ENCODE measurements at places on chromosomes 6 and 20.

- DNase-seq: no peak
Measured at GRCh38 chr20:57203204-57203603, 63.2 kb downstream of the BMP7 start.

GRCh38 chr6:144213315-144213714 is 63.0 kb downstream of the STX11 start:
- no peak for DNase-seq

DNA sequence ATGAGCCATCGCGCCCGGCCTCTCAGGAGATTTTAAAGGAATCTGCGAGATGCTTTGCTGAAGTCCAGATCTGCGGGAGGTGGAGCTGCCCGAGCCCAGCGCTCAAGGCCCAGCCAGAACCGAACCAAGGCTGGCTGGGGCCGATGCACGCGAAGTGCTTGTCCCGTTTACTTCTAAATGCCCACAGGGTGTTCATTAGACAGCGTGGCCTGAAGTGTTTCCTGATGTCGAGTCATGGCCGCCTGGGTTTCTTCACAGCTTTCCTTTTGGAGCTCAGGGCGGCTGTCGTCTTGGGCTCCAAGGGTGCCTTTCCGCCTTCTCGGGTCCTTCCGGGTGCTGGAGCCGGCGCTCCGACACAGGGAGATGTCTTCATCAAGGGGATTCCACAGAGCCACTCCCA is 25.1 kb upstream of the CCR6 start:
- no peak for DNase-seq

DNA sequence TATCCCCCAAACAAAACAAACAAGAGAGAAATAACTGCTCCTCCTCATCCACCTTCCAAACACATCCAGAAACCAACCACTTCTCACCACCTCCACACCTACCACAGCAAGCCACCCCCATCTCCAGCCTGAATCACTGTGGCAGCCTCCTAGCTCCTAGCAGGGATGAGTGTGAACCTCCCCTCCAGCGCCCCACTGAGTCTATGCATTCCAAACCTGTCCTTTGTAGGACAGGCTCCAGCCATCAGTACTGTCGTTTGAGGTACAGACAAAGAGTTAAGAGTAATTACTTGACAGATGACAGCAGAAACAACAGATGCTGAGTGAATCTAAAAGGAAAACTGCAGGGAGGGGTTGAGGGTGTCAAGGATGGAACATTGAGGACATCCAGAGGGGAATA is 2.4 kb downstream of the METTL24 start:
- DNase-seq: no peak

DNA sequence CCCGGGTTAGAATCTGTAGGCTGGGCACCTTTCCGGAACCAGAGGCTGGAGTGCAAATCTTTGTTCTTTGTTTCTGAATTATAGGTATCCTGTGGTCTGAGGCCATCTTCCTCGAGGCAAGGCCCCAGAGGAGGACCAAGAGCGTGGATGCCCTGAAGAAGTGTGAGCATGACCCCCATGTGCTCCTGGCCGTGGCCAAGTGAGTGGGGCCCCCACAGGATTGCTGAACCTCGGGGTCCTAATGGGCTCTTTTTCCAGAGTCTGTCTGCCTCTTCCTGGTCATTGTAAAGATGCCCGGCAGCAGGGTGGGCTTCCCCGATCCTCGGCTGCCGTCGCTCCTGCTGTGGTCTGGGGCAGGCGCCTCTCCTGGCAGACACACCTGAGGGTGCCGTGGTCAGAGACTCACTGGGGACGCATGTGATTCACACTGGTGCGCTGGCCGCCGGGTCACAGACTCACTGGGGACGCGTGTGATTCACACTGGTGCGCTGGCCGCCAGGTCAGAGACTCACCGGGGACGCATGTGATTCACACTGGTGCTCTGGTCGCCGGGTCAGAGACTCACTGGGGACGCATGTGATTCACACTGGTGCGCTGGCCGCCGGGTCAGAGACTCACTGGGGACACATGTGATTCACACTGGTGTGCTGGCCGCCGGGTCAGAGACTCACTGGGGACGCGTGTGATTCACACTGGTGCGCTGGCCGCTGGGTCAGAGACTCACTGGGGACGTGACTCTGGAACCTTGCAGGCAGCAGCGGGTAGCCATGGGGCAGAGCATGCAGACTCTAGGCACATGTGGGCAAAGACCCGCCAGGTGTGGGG is 6.5 kb upstream of the C20orf204 start:
- no peak for DNase-seq

- no peak for DNase-seq
Measured at GRCh38 chr6:3269281-3269975, 10.7 kb downstream of the PSMG4 start.

DNA sequence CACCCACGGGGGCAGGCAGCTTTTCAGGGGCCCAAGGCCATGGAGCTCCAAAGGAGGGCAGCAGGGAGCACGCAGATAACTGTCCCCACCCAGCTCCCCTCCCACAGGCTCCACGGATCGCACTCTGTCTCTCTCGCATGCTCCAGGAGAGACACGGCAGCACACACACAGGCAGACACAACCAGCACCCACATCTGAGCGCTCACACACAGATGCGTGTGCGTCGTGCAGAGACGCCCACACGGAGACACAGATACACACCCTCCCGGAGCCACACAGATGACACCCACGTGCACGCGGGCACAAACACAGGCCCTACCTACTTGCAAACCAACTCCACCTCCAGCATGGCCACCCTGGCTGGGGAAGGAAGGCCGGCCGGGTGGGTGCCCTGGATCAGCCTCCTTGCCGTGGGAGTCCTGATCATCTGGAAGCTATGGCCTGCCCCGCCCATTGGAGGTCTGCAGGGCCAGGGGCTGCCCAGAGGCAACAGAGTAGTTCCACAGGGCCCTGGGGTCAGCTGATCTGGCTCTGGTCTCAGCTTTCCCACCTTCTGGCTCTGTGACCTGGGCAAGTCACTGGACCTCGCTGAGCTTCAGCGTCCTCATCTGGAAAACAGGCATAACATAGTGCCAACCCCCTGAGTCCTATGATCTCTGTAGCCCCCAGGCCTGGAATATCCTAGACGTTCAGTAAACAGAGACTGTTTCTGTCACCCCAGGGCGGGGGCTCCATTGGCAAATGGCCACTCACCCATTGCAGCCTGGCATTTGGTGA is 31.5 kb downstream of the AAR2 start:
- no peak for DNase-seq

DNA sequence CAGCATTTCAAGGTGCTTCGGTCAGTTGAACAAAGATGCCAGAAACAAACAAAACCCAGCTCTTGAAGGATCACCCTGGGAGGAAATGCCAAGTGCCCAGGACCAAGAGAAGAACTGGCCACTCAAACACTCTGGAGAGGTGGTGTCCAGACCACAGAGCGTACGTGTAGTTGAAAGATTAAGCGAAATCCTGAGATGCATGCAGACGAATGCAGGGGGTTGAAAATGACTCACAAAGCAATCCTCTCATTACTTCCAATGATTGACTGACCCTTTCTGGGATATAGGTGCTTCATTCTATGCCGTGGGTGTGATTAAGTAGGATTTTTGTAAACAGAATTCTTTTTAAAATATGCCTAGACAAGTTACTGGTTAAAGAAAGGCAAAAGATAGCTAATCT is 71.5 kb upstream of the ATXN1 start:
- no peak for DNase-seq

- DNase-seq: no peak
Measured at GRCh38 chr6:72813807-72814596, 192.1 kb downstream of the KCNQ5 start.

GRCh38 chr20:21971436-21971835 is 266.0 kb downstream of the PAX1 start:
- DNase-seq: no peak

DNA sequence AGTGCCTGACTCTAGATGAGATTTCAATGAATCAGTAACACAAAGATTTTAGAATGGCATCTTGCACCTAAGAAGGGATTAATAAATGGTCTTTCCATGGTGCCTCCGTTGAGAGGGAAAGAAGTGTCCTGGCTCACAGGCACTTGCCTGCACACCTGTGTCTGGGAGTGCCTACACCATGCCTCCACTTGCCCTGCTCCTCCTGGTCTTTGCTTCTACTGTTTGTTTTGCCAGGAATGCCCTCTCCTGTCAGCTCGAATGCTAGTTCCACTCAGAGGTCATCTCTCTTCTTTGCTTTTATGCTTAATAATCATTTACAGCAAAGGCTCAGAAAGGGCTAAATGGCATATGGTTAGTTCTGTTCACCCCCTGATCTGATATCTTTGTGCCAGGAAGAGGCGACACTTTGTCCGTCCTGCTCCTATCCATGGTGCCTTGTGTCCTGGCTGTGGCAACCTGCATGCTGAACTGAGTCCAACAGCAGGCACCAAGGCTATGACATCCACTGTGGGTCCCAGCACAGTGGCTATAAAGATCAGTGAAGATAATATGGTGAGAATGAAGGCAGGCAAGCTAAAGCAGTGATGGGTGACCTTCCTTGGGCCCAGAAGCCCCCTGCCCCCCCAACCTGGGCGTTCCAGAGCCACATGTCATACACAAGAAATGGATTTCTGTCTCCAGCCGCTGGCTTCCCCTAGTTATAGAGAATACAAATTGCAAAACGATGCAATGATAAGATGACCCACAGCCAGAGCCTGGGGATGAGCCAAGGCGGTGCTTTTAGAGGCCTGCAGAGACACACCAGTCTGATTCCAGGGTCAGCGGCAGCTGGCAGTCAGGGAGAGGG is 1.4 kb downstream of the C6orf132 start:
- no peak for DNase-seq

DNA sequence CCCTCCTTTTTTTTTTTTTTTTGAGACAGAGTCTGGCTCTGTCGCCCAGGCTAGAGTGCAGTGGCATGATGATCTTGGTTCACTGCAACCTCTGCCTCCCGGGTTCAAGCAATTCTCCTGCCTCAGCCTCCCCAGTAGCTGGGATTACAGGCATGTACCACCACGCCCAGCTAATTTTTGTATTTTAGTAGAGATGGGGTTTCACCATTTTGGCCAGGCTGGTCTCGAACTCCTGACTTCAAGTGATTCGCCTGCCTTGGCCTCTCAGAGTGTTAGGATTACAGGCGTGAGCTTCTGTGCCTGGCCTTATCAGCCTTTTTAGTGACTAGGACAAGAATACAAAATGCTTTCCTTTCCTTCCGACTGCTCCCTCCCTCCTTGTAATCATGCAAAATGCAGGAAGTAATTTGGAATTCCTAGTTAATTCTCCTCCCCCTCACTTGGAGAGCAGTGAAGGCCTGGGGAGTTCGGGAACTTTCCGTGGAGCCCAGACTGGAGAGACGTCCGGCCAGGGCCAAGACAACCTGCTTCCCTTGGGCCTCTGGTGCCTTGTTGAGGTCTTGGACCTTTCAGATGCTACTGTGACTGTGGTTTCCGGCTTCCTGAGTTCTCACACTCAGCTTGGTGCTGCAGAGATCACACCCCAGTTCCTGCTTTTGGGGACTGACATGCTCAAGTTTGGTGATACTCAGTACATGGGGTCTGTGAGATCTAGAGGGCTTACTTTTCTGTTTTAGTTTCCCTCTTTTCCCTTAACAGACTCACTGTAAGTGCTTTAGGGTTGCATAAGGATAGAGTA is 3.9 kb upstream of the PHF20 start:
- peak; percentile 56 for DNase-seq

DNA sequence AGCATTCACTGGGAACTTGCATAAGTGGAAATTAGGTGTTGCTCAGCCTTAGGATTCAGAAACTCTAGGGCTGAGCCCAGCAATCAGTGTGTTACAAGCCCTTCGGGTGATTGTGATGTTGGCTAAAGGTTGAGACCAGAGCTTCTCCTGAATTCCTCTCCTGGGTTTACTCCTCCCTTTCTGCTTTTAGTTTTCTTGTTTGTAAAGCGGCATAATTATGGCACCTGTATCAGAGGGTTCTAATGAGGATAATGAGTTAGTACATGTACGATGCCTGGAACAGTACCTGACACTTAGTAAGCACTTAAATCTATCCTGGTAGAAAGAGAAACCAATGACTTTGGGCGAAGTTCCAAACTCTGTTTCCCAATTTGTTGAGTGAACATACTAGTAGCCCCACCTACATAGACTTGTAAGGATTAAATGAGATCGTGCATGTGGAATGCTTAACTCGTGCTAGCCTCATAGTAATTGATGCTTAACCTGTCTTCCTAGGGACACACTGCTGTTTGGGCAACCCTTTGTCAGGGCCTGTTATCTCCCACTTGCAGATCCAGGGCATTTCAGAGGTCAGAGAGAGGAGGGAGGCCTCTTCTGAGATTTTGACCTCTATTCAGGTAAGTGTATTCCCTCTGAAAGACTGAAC is 932 bp upstream of the EZR start:
- DNase-seq: no peak

- no peak for DNase-seq
Measured at GRCh38 chr6:119148098-119148824, 69.8 kb upstream of the FAM184A start.

Data from activated CD4-positive, CD25-positive, alpha-beta regulatory T cell treated with anti-CD3 and anti-CD28 coated beads, Interleukin-2, amount 50 U/mL, for 72 hours (primary cell).